Umbilical cord (tissue), 2 donors: ENCODE measurements at places on chromosomes 5 and 9. TPM values are rescaled to one million over a fixed set of nuclear protein-coding genes. Genes with fewer than 3 reads are reported as not detected.

SLC34A1 gene
- total RNA-seq = 2.2 TPM

RLN1 gene
- total RNA-seq = 1.2 TPM

CER1 gene
- total RNA-seq = 3.9 TPM

SECISBP2 gene
- total RNA-seq = 79.0 TPM

NPR3 gene
- 15.6 TPM for total RNA-seq

ADRB2 gene
- 3.4 TPM for total RNA-seq

NIPAL4 gene
- total RNA-seq = 5.8 TPM

NUP214 gene
- total RNA-seq = 27.7 TPM

EFNA5 gene
- total RNA-seq = 15.2 TPM

CCL21 gene
- total RNA-seq = not detected

GRCh38 chr5:135761746-135762145, 72.7 kb upstream of the SLC25A48 start:
- DNase-seq = no peak

GRCh38 chr9:14286121-14286520, 27.8 kb downstream of the NFIB start:
- DNase-seq = no peak

DNA sequence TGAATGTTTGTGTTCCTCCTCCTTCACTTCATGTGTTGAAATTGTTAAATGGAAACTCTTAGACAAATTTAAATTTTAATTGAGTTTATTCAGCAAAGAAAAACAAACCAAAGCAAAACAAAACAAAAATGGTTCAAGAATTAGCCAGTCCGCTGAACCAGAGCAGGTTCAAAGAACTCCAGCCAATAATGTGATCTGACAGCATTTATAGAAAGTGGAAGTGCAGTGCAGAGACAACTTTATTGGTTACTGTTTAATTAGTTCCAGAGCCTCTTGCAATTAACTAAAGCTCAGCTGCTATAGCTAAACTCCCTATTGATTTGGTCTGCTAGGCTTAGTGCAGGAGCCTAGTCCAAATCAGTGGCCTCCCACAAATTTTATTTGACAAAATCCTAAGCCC, 132.9 kb downstream of the RNF180 start:
- no peak for DNase-seq

DNA sequence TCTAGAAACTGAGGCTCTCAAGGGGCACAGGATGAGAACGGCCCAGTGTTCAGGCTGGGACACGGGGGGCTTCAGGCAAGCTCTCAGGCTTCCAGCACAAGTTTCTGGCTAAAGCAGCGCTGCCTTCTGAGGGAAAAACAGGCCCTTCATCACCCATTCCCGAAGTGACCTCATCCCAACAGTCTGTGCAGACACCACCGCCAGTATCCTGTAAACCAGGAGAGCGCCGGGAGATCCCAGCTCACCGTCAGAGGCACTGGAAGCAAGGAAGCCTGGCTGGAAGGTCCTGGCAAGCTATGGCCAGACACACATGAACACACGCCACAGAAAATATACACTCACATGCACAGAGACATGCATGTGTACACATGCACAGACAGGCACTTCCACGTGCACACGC, 8.8 kb downstream of the SLC12A7 start:
- DNase-seq = no peak

GRCh38 chr5:91941588-91941987, 558.5 kb upstream of the ARRDC3 start:
- DNase-seq = no peak

- no peak for DNase-seq
Observed at GRCh38 chr5:151222790-151223446, 974 bp downstream of the CCDC69 start.

- peak; percentile 8 for DNase-seq
Observed at GRCh38 chr9:20692554-20692953, 8.5 kb downstream of the FOCAD start.

- peak; percentile 72 for DNase-seq
Observed at GRCh38 chr5:53936481-53937352, 373.7 kb downstream of the ARL15 start.

- peak; percentile 60 for DNase-seq
Observed at GRCh38 chr5:39526914-39527477, 102.2 kb upstream of the DAB2 start.

GRCh38 chr5:147037515-147038205, 159.1 kb upstream of the PPP2R2B start:
- DNase-seq = no peak

GRCh38 chr9:75471549-75472114, 383.3 kb downstream of the OSTF1 start:
- no peak for DNase-seq

DNA sequence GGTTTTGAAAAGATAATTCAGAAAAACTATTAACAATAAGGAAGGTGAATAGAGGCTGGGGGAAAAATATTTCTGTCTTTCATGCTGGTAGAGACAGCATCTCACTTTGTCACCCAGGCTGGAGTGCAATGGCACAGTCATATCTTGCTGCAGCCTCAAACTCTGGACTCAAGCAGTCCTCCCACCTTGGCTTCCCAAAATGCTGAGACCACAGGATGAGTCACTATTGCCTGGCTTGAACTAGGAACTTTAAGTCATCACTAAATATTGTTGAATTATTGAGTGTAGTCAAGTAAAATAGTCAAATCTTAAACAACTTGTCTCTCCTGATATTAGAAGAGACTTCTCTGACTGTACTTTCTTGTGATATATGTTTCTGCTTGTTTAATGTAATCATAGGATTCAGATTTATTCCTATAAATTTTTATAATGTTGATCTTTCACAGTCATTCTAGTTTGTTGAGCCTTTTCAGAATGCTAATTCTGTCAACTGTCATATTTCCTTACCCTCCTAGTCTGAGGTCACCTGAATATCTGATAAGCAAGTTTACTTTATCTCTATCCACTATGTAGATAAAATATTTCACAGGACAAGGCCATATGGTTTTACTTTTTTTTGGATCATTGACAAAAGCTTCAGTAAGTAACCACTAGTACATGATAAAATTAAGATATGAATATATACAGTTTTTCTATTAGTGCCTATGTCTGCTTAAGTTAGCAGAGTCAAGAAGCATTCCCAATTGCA, 1696.5 kb downstream of the MAT2B start:
- DNase-seq = peak; percentile 82

DNA sequence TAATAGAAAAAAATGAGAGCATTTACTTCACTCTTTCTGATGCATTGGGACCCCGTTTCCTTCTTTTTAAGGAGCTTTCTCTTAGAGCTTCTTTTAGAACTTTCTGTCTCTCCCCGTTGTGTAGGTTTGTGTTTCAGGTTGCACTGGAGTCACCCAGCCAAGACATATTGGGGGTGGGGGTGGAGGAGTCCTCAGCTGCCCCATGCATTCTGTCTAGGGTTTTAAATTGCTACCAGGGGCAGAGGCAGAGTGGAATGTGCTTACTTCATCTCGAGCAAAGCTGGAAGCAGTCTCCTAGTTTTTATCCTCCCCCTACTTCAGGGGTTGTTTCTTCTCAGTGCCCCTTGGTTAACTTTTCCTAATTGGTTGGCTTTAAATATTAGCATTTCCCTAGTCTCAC, 9.4 kb downstream of the OR2K2 start:
- no peak for DNase-seq

GRCh38 chr9:72355153-72355552, 9.9 kb downstream of the ZFAND5 start:
- DNase-seq = no peak

- no peak for DNase-seq
Observed at GRCh38 chr5:87390075-87390474, 22.7 kb downstream of the CCNH start.

GRCh38 chr5:170642066-170642735, 138.4 kb downstream of the KCNIP1 start:
- DNase-seq = no peak

DNA sequence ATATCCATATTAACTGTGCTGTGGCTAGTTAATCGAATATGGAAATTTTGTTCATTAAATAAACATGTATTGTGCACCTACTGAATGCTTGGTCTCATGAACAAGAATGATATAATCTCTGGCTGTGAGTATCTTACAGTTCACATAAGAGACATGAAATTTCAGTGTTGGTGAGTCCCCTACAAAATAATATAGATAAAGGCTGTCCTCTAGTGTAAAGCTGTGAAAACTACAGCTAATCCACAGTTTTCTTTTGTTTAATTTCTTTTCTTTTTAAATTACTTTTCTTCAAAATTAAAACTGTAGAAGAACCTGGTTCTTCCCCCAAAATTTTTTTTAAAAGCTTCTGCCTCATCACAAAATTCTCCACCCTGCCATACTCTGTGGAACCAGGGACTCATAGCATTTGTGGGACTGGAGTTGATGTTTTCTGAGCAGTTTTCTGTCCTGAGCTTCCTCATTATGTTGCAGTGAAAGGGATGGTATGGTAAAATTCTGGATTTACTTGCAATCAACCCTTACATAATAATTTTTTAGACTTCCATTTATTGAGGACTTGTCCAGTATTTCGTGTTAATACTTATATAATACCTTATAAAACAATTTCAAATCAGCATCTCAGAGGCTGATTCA, 135.0 kb downstream of the STK32A start:
- DNase-seq = no peak

DNA sequence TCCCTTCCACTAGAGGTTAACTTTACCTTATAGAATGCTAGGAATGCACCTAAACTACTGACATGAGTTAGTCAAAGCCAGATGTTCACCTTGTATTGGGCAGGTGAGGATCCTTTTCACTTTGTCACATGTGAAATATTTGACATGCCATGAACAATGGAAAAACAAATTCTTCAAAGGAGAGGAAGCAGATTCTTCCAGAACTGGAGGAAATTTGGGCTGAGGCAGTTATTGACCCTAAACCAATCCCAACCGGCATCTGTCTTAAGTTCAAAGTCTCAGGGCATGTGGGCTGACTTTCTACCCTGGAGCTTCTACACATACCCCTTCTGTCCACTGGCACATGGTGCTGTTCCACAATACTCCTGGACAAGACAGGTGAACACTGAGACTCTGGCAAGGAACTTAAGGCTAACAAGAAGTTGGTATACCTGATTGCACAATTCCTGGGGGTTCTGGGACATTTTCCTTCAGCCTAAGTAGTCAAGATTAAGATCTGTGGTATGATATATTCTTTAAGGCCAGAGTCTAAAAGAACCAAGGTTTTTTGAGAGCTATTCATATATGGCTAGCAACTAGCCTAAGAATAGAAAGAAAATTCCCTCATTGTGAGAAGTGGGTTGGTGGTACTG, 2.6 kb downstream of the VLDLR start:
- DNase-seq = no peak

- no peak for DNase-seq
Observed at GRCh38 chr5:72380492-72381274, 60.5 kb downstream of the PTCD2 start.

GRCh38 chr5:143030349-143030748, 260.2 kb downstream of the ARHGAP26 start:
- DNase-seq = no peak

DNA sequence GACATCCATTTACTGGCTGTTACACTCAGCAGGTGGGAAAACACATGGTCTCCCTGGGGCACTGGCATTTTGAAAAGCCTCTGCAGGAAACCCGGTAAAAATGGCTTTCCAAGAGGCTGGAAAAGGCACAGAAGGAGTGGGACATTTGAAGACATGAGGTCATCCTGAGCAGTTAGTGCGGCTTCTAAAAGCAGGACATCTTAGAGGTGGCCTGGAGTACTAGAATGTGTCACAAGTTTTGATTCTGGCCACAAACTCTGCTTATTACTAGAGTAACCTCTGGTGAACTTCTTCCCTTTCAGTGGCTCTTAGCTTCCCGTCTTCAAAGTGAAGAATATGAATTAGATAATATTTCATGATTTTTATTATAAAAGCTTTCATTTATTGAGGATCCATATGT, 423.0 kb upstream of the BRINP1 start:
- DNase-seq = no peak

DNA sequence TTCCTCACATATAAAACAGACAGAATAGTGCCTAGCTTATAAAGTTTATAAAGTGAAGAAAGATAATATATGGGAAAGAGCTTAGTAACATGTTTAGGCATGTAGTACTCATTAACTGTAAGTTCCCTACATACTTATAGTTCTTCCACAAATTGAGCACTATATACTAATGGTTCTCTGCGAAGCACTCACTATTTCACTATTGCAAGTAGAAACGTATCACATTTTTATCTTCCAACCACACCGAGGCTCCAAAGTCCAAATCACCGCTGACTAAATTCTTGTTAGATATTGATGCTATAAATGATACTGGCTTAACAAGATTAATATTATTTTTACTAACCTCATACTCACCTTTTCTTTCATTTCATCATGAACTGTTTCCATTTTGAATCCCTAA, 61.0 kb downstream of the FBXW11 start:
- DNase-seq = no peak
